Kidney (tissue), 22 donors: ENCODE measurements at places on chromosomes 16 and 17. TPM values are rescaled to one million over a fixed set of nuclear protein-coding genes. Genes with fewer than 3 reads are reported as not detected.

DNA sequence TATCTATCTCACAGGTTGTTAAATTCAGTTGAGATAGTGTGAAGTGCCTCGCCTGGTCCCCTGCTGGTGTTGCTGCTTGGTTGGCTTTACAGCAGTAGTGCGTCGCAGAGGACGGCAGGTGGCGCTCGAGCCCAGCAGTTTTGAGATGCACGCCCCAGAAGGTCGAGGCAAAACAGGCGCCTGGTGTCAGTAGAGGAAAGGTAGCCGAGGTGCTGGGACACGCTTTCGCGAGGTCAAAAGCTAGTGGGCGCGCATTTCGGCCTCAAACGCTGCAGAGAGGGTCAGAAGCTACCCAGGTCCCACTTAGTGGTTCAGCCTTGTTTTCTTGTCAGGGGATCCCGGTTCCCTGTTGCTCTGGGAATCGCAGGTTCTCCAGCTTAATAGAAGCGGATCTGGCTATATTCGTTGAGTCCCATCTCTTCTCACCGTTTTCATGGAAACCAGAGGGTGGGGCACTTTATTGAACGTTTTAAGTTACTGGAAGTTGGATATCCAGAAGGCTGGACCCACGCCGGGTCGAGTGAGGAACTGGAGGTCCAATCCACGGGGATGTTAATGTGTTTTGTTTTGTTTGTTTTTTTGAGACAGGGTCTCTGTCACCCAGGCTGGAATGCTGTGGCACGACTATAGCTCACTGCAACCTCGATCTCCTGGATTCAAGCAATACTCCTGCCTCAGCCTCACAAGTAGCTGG, 10.3 kb upstream of the ZFP90 start:
- peak; percentile 92 for DNase-seq

- no peak for DNase-seq
Observed at GRCh38 chr17:65776890-65777289, 215.4 kb upstream of the AXIN2 start.

DNA sequence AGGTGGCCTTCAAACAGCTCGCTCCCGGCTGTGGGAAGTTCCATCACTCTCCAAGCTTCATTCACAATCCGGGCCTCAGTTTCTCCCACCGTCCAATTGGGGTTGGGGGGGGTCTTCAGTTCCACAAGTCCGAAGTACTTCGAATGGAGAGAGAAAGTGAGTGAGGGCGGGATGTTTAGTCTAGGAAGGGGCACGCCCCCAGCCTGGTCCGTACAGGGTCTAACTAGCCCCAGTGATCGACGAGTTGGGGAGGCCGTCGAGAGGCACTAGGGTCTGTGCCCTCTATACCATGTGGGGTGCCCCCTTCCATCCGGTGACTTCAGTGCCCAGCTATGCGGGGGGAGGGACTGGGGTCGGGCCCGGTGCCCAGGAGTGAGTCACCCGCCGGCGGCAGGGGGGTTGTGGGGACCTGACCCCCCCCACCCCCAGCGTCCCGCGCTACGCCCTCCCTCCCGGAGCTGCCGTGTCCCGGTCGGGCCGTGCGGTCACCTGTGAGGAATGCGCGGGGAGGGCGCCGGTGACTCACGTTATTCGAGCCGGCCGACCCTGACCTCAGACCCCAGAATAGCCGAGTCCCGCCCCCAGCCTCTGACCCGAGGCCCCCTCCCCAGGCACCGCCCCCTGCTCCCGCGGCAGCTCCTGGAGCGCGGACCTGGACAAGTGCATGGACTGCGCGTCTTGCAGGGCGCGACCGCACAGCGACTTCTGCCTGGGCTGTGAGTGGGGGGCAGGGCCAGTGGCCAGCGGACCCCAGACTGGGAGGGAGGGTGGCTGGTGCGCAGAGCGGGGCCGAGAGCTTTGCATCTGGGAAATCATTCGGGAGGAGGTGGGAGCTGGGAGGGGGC, 658 bp downstream of the TNFRSF12A start:
- peak; percentile 83 for DNase-seq

MYO1D gene
- total RNA-seq: 99.9 TPM

HBA2 gene
- 33.9 TPM for total RNA-seq

TPSD1 gene
- total RNA-seq: 7.9 TPM

- DNase-seq: no peak
Observed at GRCh38 chr17:71252436-71252835, 868.4 kb upstream of the SOX9 start.
